Type B pancreatic cell (in vitro differentiated cells): ENCODE measurements at places on chromosomes 11 and 22. TPM values are rescaled to one million over a fixed set of nuclear protein-coding genes. Genes with fewer than 3 reads are reported as not detected.

GRCh38 chr11:39990421-39990831, 1469.0 kb downstream of the LRRC4C start:
- no peak for DNase-seq

Gene ABCC8
- total RNA-seq: 80.5 and 106 TPM in 2 replicates

GRCh38 chr11:40421208-40421981, 1038.1 kb downstream of the LRRC4C start:
- DNase-seq: no peak

DNA sequence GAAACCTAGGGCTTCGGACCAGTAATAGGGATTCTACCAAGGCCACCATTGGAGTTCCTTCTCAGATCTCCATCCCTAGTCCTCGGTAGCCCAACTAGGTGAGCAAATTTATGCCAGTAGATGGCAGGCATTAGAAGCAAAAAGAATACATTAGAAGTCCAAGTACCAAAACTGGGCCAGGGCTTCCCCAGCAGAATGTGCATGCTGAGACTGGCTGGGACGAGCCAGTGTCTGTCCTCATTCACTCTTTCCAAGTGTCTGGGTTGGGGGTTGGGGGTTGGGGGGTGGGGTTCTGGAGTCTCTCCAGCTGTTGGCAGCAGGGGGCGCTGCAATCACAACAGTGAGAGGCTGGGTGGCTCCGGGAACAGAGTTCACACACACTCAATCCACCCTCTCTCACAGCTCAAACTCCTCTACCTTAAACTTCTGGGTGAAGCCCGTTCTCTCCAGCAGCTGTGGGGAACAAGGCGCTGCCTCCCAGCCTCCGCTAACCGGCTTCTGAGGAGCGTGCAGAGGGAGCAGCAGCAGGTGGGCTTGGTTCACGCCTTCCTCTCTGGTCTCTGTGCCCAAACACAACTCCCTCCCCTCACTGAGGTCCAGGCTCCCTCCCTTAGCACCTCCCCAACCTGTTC, 57.5 kb downstream of the BTG4 start:
- DNase-seq: peak; percentile 64

DNA sequence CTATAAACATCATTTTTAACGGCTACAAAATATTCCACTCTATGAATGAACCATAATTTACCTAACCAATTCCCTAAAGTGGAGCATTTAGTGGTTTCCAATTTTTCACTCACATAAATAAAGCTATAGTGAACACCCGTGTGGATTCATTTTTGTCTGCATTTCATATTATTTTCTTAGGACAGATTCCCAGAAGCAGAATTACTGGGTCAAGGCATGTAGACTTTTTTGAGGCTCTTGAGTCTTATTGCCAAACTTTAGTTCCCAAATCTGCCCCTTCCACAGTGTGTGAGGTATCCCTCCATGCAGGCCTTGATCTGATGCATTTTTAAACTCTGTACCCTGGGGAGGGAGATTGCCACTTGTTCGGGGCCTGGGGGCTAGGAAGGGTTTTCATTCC, 198.2 kb downstream of the TENM4 start:
- no peak for DNase-seq

DNA sequence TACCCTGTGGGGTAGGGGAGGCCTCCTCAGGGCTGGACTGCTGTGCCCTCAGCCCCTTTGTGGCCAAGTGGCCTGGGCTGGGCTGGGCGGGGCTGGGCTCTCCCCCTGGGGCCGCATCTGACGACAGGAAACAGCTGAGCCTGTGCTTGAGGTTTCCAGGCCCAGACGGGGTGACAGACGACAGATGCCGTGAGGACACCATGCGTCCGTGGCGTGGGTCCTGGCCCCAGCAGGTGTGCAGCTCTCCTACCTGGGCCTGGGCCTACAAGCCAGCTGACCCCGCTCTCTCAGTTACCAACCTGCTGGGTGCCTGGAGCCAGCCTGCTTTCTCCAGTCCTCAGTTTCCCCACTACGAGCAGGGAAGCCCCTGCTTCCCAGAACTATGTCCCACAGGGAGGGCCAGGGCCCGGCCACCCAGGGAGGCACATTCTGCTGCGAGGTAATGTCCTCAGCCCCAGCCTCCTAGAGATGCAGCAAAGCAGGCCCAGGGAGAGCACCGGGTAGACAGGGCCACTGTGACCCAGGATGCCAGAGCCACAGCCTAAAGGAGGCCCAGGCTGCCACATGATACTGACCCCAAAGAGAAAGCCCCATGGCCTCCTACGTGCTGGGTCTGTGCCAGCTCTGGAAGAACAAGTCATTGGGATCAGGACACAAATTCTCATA, 181.3 kb downstream of the IGLL1 start:
- DNase-seq: no peak

Gene APOL5
- total RNA-seq: not detected in 2 replicates

Gene SWAP70
- 18.8 and 35.6 TPM in 2 replicates for total RNA-seq

Gene MUC2
- 1.5 and 2.7 TPM in 2 replicates for total RNA-seq

- DNase-seq: peak; percentile 10
These were observed 50.3 kb downstream of the TBC1D22A start for GRCh38 chr22:46812788-46813187.

GRCh38 chr22:44811141-44811540, 58.8 kb downstream of the ARHGAP8 start:
- no peak for DNase-seq

GRCh38 chr22:23106906-23107367, 34.9 kb downstream of the RSPH14 start:
- no peak for DNase-seq

Gene FGF19
- 1.7 and 3.5 TPM in 2 replicates for total RNA-seq

DNA sequence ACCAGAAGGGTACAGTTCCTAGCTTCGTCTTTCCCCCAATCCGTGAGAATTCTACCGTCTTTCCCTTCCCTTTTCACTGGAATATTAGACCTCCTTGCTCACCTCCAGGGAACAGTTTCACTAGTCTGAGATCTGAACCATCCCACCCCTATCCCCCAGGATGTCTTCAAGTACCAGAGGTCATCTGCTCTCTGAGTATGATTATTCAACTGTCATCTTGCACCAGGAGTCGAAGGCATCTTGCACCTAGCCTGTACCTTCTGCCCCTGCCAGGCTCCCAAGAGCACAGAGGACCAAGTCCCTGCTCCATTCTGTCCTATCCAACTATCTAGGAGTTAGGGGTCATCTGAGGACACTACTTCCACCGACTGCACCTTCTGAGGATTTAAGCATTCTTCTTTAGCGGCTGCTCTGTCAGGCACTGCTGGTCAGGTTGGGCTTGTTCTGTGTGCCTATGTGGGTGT, 804 bp downstream of the ACER3 start:
- no peak for DNase-seq

DNA sequence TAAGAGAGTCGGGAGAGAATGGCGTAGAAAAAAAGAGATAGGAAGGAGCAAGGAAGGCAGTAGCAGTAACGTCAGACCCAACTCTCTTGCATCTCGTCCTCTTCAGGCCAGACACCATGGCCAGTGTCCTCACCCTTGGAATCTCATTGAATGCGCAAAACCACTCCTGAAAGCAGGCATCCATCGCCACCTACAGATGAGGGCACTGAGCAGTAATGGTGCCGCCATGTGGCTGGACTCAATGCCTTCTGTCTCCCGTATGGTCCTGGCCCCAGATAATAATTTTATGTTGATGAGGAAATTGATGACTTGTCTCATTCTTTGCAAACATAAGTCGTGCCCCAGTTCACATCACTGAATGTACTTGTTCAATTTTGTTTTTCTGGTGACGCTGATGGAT, 17.8 kb upstream of the ALX4 start:
- DNase-seq: no peak

DNA sequence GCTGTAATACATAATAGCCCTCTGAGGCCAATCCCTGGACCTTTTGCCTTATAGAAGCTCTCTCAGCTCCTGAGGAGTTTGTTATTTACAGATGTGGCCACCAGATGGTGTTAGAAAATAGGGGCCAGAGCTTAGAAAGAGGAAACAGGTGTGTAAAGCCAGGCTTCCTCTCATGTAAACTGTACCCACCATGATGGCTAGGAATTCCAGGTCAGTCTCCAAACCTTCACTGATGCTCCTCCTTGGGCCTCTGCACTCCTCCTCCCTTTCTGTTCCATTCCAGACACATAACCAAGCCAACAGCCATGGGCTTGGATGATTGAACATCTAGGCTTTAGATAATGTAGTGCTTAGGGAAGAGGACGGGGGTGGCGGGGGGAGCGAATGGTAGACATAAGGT, 39.7 kb downstream of the USP35 start:
- DNase-seq: no peak

- no peak for DNase-seq
These were observed 35.4 kb upstream of the CYB5R3 start for GRCh38 chr22:42684462-42685195.

Gene RAB3IL1
- 2.1 and 16.6 TPM in 2 replicates for total RNA-seq

GRCh38 chr11:130197386-130198035, 37.9 kb downstream of the ST14 start:
- DNase-seq: no peak

DNA sequence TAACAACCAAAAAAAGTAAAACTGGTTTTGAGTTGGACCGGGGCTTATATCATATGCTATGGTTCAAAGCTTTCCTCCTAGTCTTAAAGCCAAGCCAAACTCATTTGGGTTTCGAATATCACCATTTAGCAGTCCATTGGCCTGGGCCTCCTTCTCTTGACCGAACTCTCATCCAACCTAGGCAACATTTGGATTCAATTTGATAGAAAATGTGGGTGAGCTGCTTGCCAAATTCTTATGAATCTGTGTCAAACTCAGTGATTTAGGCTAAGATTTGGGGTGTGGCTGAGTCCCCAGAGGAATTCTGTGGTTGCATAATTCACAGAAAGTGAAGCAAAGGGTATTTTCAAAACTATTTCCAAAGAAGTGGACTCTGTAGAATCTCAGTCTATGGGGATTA, 83.7 kb downstream of the BLID start:
- DNase-seq: no peak

Gene TMPRSS5
- total RNA-seq: 0.81 and 2.6 TPM in 2 replicates

DNA sequence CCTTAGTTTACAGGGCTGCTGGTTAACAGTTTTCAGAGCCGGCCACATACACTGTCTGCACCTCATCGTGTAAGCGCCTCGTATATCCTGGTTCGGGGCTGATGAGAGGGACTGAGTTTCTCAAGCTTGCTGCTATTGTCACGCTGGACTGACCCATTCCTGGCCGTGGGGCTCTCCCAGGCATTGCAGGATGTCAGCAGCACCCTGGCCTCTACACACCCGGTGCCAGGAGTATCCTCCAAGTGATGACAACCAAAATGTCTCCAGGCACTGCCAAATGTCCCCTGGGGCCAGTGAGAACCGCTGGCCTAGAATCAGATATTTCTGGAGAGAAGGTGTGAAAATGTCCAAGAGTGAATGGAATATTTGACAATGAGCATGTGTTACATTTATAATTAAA, 82.8 kb downstream of the ST3GAL4 start:
- DNase-seq: no peak

GRCh38 chr22:46879083-46879482, 116.6 kb downstream of the TBC1D22A start:
- DNase-seq: no peak

Gene C11orf86
- total RNA-seq: 0.77 and 2.6 TPM in 2 replicates

- DNase-seq: no peak
These were observed 312.5 kb downstream of the CADM1 start for GRCh38 chr11:115191761-115192160.

DNA sequence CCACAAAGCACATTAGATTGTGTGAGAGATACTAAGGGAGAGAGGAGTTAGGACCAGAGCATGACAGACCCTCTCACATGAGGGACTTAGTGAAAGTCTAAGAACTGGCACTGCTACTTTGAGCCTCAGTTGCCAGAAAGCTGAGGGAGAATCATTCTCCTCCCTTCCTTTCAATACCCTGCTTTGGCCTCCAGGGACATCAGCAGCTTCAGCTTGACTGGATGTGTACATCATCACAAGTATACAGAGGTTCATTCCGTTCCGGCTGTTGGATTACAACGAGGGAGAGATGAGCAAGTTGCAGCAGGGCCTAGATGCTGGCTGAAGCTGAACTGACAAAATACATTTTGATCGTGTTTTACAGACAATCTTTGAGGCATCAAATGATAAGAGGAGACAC, 15.7 kb upstream of the ANO5 start:
- no peak for DNase-seq

Gene APOL4
- 0.67 and 1.4 TPM in 2 replicates for total RNA-seq

GRCh38 chr11:83938148-83938547, 652.0 kb upstream of the CCDC90B start:
- no peak for DNase-seq

- DNase-seq: no peak
These were observed 99.4 kb upstream of the MTMR2 start for GRCh38 chr11:96023275-96023674.

GRCh38 chr11:72079819-72080325, 470 bp downstream of the NUMA1 start:
- DNase-seq: no peak

Gene CARD10
- 9.9 and 14.8 TPM in 2 replicates for total RNA-seq

DNA sequence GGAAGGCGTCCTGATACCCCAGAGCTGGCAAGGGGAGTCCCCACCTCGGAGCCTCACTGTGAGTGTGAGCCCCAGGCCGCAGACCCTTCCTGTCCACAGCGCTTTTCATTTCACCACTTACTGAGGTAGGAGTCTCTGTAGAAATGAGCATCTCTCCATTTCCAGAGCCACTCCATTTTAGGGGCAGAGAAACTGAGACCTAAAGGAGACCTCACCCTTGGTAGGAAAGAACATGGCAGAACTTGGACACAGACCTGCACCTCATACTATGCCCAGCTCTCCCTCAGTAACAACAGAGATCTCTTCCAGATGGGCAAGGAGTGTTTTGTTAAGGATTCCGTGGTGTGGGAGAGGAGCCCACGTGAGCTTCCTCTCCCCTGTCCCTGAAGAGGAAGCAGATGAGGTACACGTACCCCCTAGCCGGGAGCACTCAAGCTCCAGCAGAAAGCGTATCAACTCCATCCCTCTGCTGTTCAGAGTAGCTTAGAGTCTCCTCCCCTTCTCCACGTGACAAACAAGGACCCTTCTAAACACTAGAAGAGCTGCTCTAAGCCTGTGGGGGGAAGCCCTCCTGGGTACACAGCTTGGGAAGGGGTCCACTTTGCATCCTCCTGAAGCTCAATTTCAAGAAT, 532 bp upstream of the VSIG2 start:
- no peak for DNase-seq

DNA sequence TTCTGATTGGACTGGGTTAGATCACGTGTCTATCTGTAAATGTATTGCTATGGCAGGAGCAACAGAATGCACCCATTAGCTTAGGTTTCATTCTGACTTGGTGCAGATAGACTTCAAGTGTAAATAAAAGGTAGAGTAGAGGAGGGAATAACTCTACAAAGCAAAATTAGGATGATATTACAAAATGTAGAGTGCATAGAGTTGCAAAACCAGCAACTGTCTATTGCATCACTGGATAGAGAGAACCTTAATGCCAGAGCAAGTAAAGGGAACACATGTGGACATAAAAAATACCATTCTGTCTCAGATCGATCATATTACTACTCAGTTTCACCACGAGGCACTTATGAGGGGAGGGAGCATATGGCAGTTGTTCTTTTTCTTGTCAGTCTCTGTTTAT, 22.0 kb upstream of the CAT start:
- DNase-seq: no peak

Gene IFITM10
- total RNA-seq: 3.4 and 7.4 TPM in 2 replicates
